ENCODE measurements at places on chromosomes 1 and 21. TPM values are rescaled to one million over a fixed set of nuclear protein-coding genes. Genes with fewer than 3 reads are reported as not detected.

MNDA gene
- total RNA-seq: not detected

MSH4 gene
- 0.49 TPM for total RNA-seq

HCN3 gene
- total RNA-seq: 8.8 TPM

NT5C1A gene
- total RNA-seq: not detected

CD48 gene
- not detected for total RNA-seq

CLCA4 gene
- total RNA-seq: not detected

NUDT17 gene
- total RNA-seq: 4.8 TPM

AQP10 gene
- 1.3 TPM for total RNA-seq

SLC9C2 gene
- total RNA-seq: not detected

DNA sequence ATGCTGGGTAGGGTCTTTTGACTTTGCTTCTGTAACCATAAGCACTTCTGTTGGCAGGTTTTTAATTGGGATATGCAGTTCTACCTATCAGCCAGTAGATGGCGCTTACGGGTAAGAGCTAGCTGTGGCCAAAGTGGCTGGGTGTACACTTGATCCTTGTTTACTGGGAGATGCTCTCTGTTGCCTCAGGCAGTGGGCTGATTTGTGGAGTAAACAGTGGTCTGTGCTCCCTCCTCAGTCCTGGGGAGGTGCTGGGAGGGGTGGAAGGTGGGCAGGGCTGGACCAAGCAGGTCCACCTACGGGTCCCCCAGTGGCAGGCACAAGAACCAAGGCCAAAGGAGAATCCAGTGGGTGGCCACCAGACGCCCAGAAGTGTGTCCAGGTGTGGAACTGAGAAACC is 43.4 kb downstream of the RALGPS2 start:
- H3K4me1 ChIP-seq: no peaks in the 10 kb centered on the region
- DNase-seq: no peak
- no peak overlapping the region for H3K4me3 ChIP-seq

DNA sequence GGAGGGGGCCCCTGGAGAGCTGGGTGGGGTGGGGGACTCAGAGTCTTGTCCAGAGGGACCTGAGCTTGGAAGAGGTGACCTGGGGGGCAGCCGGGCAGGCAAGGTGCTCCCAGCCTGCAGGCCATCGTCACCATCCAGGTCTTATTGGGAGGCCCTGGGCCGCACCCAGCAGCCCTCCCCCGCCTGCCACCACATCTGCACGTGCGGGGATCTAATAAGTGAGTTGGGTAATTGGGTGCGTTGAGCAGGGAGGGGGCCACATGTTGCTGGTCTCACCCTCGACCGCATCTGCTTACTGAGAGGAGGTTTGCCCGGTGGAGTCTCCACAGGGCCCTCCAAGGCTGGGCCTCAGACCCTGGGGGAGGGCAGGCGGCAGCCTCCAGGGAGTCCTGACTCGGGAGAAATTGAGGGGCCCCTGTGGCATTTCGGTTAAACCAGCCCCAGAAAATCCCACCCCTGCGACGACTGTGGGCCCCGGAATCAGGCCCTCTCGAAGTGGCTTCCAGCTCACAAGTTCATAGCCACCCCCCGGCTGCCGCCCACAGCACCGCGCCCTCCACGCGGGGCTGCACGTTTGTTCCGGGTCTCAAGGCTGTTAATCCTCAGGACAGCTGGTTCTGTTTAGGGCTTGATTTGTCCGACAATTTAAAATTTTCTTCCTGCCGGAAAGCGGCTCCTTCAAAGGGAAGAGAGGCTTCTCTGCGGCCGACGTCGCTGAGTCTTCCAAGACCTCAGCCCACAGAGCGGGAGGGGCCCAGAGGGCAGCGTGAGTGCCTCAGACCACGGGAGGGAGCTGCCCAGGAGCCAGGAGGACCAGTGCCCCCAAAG is 14.7 kb upstream of the COL6A2 start:
- no peaks in the 10 kb centered on the region for H3K27me3 ChIP-seq
- no peaks in the 10 kb centered on the region for H3K36me3 ChIP-seq
- no peak overlapping the region for H3K27ac ChIP-seq
- no peaks in the 10 kb centered on the region for H3K4me1 ChIP-seq
- H3K4me3 ChIP-seq: no peak overlapping the region

GRCh38 chr1:219081943-219082925 is 91.4 kb upstream of the LYPLAL1 start:
- H3K36me3 ChIP-seq: no peaks in the 10 kb centered on the region
- no peak for DNase-seq
- no peak overlapping the region for H3K27ac ChIP-seq
- H3K4me3 ChIP-seq: no peak overlapping the region
- no peaks in the 10 kb centered on the region for H3K4me1 ChIP-seq

DNA sequence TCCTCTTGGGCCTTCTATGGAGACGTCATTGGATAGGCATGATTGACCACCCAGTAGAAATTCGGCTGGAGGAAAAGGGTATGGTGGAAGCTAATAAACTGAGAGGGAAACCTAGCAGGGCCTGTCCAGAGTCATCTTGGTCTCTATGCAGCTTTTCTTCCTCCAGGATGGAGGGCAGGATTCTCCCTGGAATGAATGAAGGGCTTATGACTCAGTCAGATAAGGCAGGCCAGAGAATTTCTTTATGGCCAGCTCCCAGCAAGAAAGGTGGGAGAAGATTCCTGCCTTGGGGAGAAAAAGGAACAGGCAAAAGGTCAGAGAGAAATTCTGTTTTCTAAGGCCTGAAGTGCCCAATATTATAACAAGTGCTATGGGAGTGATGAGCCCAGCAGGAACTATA is 17.1 kb downstream of the FBLIM1 start:
- peaks cover 40% of the 10 kb centered on the region for H3K4me1 ChIP-seq
- no peaks in the 10 kb centered on the region for H3K27me3 ChIP-seq
- H3K4me3 ChIP-seq: no peak overlapping the region
- no peaks in the 10 kb centered on the region for H3K36me3 ChIP-seq

DNA sequence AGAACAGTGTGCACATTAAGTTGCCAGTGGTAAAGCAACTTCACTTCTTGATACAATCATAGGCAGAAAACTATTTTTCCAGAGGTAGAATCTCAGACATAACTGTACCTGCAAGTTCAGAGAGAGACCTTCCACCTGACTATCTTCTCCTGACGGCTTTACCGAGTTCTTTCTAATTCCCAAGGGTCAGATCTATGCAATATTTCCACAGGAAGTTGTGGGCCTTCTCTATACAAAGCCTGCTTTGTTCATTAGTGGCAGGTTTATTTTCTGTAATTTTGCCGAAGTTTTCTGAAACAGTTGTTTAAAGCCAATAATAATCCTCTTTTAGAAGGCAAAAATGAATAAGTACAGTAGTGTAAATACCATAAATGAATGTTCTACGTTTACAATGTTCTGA is 58.2 kb upstream of the RCC1 start:
- no peak overlapping the region for H3K27ac ChIP-seq
- H3K4me1 ChIP-seq: no peaks in the 10 kb centered on the region
- H3K4me3 ChIP-seq: no peak overlapping the region
- DNase-seq: no peak
- H3K36me3 ChIP-seq: no peaks in the 10 kb centered on the region

- no peaks in the 10 kb centered on the region for H3K36me3 ChIP-seq
- no peak overlapping the region for H3K27ac ChIP-seq
- no peak overlapping the region for H3K4me3 ChIP-seq
- no peak for DNase-seq
- no peaks in the 10 kb centered on the region for H3K27me3 ChIP-seq
Measured at GRCh38 chr21:36437745-36438128, 42.2 kb downstream of the CLDN14 start.

GRCh38 chr1:47934243-47934805 is 62.9 kb downstream of the TRABD2B start:
- no peaks in the 10 kb centered on the region for H3K36me3 ChIP-seq
- H3K4me3 ChIP-seq: no peak overlapping the region
- H3K4me1 ChIP-seq: no peaks in the 10 kb centered on the region
- DNase-seq: no peak

GRCh38 chr1:28359592-28360239 is 9.8 kb upstream of the PHACTR4 start:
- no peaks in the 10 kb centered on the region for H3K4me1 ChIP-seq
- H3K27ac ChIP-seq: no peak overlapping the region
- no peak overlapping the region for H3K4me3 ChIP-seq
- peak; percentile 53 for DNase-seq
- no peaks in the 10 kb centered on the region for H3K36me3 ChIP-seq

DNA sequence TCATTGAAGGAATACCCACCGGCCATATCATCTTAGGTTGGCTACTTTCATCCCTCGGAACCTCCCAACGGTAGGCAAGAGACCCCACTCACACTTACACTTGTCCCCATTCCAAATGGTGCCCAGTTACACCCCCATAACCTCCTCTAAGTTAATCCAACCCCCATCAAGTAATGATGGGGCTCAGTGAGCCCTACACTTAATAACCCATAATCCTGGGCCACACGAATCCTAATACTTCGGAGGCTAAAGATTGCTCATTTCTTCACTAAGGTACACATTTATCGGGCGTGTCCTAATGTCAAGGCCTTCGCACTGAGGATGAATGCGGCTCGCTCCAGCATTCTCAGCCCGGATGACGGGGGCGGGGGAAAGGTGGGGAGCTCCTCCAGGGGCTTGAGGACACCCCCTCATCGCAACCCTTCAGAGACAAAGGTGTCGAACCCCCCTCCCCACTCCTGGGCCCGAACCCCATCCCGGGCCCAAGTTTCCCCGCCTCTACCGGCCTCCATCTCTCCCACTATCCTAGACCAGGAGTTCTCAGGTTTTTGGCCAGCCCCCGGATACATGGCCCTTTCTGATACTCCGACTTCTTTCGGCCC is 435 bp downstream of the ILF2 start:
- no peaks in the 10 kb centered on the region for H3K27me3 ChIP-seq
- DNase-seq: no peak
- peak overlapping the region; percentile 85 for H3K4me3 ChIP-seq
- peaks cover 4% of the 10 kb centered on the region for H3K4me1 ChIP-seq
- no peak overlapping the region for H3K27ac ChIP-seq
- H3K36me3 ChIP-seq: peaks cover 8% of the 10 kb centered on the region

DNA sequence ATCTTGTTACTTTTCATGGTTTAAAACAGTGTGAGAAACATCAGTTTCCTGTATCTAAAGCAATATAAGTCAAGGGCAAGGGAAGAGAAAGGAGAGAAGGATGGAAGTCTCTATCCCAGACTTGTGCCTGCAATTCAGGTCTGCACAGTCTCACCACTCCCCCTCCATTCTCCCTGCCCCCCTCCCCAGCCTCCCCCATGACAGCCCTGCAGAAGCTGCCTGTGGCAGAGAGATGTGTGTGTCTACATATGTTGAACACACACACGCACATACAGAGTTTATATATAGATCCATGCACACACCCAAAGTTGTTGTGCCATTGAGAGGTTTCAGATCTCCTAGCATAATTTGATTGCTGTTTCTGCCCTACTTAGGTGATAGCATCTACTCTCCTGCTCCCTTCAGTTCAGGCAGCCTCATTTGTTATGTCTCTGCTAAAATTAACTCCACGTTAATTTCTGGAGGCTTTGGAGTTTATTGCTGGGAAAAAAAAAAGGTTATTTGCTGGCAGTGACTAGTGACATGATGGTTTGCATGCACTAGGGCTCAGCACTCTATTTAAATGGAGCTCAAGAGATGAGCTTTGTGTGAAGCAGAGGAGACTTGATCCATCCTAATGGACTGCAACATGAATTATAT is 124.9 kb upstream of the SMYD2 start:
- DNase-seq: no peak
- H3K36me3 ChIP-seq: no peaks in the 10 kb centered on the region
- H3K27ac ChIP-seq: no peak overlapping the region

- H3K4me3 ChIP-seq: no peak overlapping the region
- H3K36me3 ChIP-seq: no peaks in the 10 kb centered on the region
- no peaks in the 10 kb centered on the region for H3K27me3 ChIP-seq
Measured at GRCh38 chr1:85290826-85291225, 14.4 kb upstream of the BCL10 start.

- no peaks in the 10 kb centered on the region for H3K36me3 ChIP-seq
- DNase-seq: no peak
- H3K4me3 ChIP-seq: no peak overlapping the region
- peaks cover 23% of the 10 kb centered on the region for H3K4me1 ChIP-seq
- H3K27me3 ChIP-seq: no peaks in the 10 kb centered on the region
- no peak overlapping the region for H3K27ac ChIP-seq
Measured at GRCh38 chr1:200310824-200311223, 99.0 kb downstream of the ZNF281 start.

- no peaks in the 10 kb centered on the region for H3K36me3 ChIP-seq
- H3K4me1 ChIP-seq: peaks cover 6% of the 10 kb centered on the region
- no peak overlapping the region for H3K4me3 ChIP-seq
Measured at GRCh38 chr1:37901191-37901892, 42.0 kb upstream of the MTF1 start.

DNA sequence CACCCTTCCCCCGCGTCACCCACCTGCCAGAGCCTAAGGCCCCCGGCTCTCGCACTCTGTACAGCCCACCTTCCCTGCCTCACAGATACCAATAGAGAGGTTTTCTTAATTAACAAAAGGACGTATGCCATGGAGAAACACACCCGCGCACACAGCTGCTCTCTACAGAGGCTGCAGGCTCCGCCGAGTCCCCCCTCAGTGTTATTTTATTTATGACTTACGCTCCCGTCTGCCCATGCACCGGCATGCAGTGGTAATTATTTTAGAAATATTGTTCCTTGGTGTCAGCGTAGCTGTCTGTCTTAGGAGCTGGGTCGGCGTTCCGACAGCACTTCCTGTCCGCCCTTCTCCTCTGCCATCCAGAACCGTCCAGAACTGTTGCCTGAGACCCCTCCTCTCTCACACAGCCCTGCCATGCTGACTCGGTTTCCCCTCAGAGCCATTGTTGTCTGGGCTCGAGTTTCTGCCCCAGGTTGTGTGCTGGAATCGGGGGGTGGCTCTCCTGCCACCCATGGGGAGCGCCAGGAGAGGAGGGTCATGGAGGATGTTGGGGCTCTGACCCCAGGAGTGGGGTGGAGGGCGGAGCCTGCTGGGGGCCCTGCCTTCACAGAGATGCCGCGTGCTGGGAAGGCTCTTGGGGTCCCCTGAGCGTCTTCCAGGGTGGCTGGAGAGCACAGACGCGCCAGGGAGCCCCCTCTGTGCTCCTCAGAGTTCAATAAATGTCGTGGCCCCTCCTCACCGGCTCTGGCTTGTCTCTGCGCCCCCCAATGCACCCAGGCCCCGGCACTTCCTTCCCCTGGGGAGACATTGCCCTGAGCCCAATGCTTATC is 39.6 kb upstream of the COL6A1 start:
- H3K36me3 ChIP-seq: no peaks in the 10 kb centered on the region
- no peak overlapping the region for H3K4me3 ChIP-seq
- DNase-seq: no peak
- no peaks in the 10 kb centered on the region for H3K4me1 ChIP-seq
- H3K27ac ChIP-seq: no peak overlapping the region
- no peaks in the 10 kb centered on the region for H3K27me3 ChIP-seq

- H3K27ac ChIP-seq: no peak overlapping the region
- H3K36me3 ChIP-seq: no peaks in the 10 kb centered on the region
- no peak for DNase-seq
- peaks cover 11% of the 10 kb centered on the region for H3K4me1 ChIP-seq
- no peak overlapping the region for H3K4me3 ChIP-seq
- H3K27me3 ChIP-seq: no peaks in the 10 kb centered on the region
Measured at GRCh38 chr1:7400566-7400965, 370.5 kb upstream of the VAMP3 start.

- H3K4me3 ChIP-seq: no peak overlapping the region
- H3K27me3 ChIP-seq: no peaks in the 10 kb centered on the region
- no peaks in the 10 kb centered on the region for H3K36me3 ChIP-seq
- peak; percentile 48 for DNase-seq
- H3K4me1 ChIP-seq: no peaks in the 10 kb centered on the region
Measured at GRCh38 chr21:41045534-41046268, 122.3 kb upstream of the BACE2 start.

- no peak overlapping the region for H3K4me3 ChIP-seq
- DNase-seq: no peak
- H3K36me3 ChIP-seq: no peaks in the 10 kb centered on the region
Measured at GRCh38 chr1:43312663-43313515, 12.1 kb downstream of the TIE1 start.

All from Caco-2 (cell line).